ENCODE measurements at places on chromosomes 1 and 21. TPM values are rescaled to one million over a fixed set of nuclear protein-coding genes. Genes with fewer than 3 reads are reported as not detected.

The TFF3 gene
- total RNA-seq = not detected

The PRELP gene
- total RNA-seq = not detected

The ZSWIM5 gene
- 0.24 TPM for total RNA-seq

The MNDA gene
- not detected for total RNA-seq

The AGT gene
- 27.5 TPM for total RNA-seq

The WDR4 gene
- 32.0 TPM for total RNA-seq

The DNAJC6 gene
- 2.9 TPM for total RNA-seq

The UHMK1 gene
- total RNA-seq = 98.1 TPM

The POFUT2 gene
- total RNA-seq = 32.9 TPM

The S100A13 gene
- total RNA-seq = 104 TPM

The GBP4 gene
- 10.3 TPM for total RNA-seq

The NDC1 gene
- total RNA-seq = 44.8 TPM

The PLA2G5 gene
- not detected for total RNA-seq

The PLA2G2F gene
- not detected for total RNA-seq

The OR2T2 gene
- not detected for total RNA-seq

The NGF gene
- total RNA-seq = not detected

The DIO1 gene
- not detected for total RNA-seq

The DMBX1 gene
- total RNA-seq = 0.88 TPM

The SH3GLB1 gene
- 54.6 TPM for total RNA-seq

The SPRR3 gene
- total RNA-seq = 26.7 TPM

The F3 gene
- total RNA-seq = 387 TPM

The GPR52 gene
- 3.2 TPM for total RNA-seq

The CD1B gene
- not detected for total RNA-seq

The TTC39A gene
- total RNA-seq = 18.8 TPM
